Activated CD8-positive, alpha-beta memory T cell treated with anti-CD3 and anti-CD28 coated beads, Interleukin-2, amount 50 U/mL, for 4 hours (primary cell): ENCODE measurements at places on chromosomes 1 and 21.

DNA sequence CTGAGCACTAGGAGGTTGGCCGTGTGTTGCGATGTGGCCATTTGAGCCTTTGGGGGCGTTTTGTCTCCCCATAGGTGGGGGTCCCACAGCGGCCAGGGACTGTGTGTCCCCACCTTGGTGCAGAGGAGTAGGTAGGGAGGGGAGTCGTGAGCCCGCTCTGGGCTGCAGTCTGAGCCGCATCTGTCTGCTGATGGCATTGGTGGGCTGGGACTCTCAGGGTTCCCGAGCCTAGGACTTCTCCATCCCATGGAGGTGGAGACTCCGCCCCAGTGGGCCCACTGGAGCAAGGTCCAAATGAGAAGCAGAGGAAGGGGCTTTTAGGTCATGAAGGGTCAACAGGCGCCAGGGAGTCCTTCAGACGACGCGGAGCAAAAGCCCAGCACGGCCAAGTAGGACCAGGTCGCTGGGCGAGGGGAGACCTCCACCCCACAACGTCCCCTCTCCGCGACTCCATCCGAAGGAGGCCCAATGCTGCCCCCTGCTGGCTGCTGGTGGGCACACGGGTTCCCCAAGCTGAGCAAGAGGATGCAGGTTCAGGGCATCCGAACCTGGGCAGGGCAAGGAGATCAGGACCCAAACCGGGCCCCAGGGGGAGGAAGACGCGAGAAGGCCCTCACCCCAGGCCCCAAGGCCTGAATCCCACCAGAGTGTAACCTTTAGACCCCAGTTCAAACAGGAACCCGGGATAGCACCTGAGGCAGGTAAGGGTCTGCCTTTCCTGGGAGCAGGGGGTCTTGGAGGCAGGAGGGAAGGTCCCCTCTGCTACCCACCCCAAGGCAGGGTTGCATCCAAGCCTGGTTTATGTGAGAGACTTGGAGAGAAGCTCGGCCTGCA is 14.9 kb downstream of the TTC34 start:
- DNase-seq = peak; percentile 77

DNA sequence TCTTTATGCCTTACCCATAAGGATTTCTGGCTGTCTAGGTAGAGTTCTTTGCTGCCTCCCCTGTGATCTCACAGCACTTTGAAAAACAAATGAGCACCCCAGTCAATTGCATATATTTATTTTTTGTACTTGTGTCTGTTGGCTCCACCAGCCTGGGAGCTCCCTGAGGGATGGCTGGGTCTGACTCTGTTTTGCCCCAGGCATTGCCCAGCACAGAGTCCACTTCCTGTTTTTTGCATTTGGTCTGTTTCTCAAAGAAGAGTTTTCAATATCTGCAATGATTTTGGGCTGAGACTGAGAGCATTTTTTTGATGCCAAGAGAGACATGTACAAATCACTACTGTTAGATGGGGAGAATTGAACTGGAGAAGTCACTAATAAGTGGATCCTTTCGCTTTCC is 125.0 kb downstream of the FOXD2 start:
- DNase-seq = no peak

GRCh38 chr21:30337772-30338171 is 278 bp upstream of the KRTAP27-1 start:
- no peak for DNase-seq

DNA sequence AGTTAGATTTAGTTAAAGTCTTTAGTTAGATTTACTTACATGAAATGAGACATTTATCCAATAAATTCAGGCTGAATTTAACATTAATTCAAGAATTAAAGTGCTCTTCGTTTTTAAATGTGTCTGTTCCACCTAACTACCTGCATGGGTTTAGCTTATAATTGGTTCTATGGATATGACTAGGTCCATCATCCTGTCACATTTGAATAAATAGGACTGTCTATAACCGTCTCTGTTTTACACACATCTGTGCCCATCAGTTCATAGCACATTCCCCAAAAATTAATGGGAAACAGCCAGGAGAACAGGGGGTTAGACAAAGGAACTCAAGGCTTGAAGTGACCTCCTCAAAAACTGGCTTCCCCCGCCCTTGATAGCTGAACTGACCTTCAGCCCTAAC is 219.6 kb downstream of the MRPL39 start:
- no peak for DNase-seq

DNA sequence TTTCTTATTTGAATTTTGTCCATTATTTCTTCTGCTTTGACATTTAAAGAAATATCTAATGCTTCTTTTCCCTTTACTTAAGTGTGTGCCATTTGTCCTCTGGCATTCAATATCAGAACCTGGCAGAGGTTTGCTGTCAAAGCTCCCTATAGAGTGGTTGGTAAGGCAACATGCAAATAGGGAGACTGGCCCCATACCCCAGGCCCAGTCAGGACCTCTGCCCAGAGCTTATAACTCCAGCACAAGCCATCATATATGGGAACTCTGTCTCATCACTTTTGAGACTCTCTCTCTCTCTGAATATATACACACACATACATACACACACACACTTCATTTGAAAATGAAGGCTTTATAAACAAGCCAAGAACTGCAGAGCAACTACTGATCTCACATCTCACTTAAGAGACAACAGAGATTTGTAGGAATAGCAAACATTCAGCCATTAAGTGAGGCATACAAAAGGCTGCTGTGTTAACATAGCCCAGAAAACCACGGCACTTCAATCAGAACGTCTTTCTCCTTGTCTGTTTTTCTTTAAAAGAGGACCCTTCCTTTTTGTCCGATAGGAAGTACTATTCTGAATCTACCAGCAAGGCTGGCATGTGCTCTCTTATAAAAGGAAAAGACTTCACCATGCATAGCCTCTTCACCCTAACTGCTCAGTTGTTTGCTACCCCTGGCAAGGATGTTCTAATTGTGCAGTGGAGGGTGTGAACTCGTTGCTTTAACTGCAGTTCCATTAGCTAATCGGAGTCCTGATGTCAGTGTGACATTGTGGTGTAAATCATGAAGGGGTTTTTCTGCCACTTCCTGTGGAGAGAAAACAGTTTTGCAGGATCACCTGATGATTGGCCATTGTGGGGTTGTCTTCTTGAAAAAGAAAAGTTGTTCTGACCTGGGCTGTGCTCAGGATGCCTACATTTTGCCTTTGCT is 101.7 kb downstream of the NR5A2 start:
- DNase-seq = no peak

GRCh38 chr1:116586741-116587143 is 15.9 kb upstream of the CD58 start:
- no peak for DNase-seq

DNA sequence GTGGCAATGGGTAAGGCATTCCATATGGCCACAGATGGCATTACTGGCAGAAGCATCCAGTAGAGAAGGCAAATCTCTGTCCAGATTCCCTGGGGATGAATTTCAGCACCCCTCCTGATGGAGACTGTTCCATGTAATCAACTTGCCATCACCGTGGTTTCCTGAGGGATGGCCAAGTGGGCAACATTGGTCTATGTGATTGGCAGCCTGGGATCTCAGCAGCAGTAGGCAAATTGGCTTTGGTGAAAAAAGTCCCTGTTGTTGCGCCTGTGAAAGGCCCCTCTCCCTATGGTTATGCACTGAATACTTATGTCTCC is 19.3 kb downstream of the DMRTB1 start:
- DNase-seq = no peak

DNA sequence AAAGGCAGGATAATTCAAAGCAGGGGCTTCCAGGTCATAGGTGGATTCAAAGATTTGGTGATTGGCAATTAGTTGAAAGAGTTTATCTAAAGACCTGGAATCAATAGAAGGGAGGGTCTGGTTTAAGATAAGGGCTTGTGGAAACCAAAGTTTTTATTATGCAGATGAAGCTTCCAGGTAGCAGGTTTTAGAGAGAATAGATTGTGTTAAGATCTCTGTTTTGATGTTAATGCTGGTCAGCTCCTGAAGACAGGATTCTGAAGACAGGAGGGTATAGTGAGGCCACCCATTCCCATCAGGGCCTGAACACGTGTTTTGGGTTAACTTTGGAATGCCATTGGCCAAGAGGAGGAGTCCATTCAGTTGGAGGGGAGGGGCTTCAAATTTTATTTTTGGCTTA is 6.1 kb upstream of the PTBP2 start:
- DNase-seq = no peak

DNA sequence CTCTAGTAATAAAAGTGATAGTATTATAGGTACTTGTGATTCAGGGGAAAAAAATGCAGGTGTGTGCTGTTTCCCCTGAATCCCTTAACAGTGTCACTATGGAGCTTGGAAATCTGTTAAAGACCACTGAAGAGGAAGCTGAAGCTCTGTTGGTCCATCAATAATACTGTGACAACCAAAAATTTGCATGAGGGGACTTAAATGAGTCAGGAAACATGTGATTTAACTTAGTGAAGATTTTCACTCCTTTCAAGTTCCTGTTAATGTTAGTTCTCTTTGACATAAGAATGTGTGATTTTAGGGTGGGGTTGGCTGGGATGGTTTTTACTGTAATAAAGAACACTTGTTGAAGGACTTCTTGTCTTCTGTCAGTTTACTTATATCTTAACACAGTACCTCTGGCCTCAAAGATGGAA is 32.0 kb downstream of the VANGL2 start:
- no peak for DNase-seq

GRCh38 chr1:243850452-243851256 is 611 bp upstream of the AKT3 start:
- peak; percentile 87 for DNase-seq

- DNase-seq = peak; percentile 49
Measured at GRCh38 chr1:207861442-207862177, 49.3 kb downstream of the CD34 start.

DNA sequence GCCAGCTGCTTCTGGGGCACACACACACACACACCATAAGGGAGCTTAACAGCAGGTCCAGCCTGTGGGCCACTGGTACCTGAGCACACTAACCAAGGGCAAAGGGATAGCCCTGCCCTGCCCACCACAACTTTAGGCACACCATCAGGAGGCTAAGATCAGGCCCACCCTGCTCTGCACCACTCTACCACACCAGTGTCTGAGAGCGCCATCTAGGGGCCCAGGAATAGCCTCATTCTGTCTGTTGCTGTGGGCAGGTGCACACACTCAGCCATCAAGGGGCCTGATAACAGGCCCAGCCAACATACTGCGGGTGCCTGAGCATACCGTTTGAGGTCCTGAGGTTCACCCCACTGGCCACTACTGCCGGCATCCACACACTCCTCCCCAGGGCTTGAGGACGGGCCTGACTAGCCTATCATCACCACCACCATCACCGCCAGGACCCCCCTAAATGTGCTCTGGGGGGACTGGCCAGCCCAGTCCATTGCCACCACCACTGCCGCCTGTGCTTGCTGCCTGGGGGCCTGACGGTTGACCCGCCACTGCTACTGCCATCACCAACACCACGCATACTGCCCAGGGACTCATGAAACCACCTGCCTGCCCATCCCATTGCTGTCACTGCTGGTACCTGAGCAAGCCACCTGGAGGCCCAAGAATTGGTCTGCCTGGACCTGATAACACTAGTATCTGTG is 31.3 kb downstream of the NSL1 start:
- DNase-seq = peak; percentile 59

- no peak for DNase-seq
Measured at GRCh38 chr1:77238462-77238861, 19.2 kb upstream of the PIGK start.

DNA sequence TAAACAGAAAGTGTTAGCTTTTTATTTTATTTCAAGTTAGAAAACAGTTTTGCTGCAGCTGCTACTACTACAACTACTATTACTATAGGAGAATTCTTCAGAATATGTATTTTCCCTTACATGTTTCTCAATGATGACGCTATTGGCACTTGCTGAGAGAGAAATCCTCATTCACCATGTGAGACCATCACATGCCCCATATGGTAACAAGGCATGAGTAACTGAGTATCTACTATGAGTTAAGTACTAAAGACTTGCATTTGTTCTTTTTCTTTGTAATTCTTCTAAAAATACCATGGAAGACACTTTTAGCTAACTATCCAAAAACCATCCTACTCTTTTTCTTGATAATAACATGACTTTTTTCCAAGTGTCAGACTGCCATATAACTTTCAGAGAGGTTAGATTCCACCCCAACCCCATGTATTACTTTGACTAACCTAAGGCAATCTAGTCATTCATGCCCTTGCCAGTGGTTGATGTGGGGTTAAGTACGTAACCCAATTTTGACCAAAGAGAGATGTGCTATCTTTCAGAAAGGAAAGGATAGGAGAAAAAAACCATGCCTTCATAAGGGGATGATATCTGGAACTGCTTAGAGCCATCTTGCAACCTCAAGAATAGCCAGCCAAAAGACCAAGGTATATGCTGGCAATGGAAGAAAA is 42.9 kb downstream of the COP1 start:
- DNase-seq = no peak

DNA sequence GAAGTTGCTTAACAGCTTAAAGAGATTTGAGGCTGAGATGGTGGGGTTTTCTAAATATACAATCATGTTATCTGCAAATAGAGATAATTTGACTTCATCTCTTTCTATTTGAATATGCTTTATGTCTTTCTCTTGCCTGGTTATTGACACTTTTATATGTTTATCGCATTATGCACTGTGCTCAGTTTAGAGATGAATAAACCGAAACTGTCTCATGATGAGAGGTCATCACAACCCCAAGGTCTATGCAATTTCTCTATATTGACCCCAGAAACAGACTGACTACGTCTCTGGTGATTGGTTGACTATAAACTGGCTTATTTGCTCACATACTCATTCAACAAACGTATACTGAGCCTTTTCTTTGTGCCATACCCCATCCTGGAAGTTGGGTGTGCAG is 117.9 kb upstream of the NRIP1 start:
- DNase-seq = no peak

- no peak for DNase-seq
Measured at GRCh38 chr1:224116131-224116530, 2.2 kb downstream of the FBXO28 start.

DNA sequence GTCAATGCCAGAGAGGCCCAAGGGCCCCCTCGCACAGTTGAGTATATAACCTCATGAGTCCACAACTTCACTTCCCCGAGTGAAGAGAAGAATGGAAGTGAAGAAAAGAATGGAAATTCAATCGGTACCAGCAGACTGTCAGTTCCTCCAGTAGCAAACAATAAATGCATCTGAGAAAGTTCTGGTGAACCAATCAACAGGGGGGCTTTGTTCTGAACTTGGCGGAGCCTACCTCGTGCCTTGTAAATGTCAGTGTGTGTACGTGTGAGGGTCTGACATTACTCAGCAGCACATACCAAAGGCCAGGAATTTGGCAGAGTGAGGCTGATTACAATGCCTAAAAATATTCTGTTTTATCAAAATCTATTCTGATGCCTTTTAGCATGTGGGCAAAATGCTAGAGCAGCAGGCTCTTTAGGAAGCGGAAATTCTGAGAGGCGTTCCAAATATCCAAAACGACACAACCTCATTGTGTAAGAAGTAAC is 238.5 kb downstream of the LTN1 start:
- no peak for DNase-seq

DNA sequence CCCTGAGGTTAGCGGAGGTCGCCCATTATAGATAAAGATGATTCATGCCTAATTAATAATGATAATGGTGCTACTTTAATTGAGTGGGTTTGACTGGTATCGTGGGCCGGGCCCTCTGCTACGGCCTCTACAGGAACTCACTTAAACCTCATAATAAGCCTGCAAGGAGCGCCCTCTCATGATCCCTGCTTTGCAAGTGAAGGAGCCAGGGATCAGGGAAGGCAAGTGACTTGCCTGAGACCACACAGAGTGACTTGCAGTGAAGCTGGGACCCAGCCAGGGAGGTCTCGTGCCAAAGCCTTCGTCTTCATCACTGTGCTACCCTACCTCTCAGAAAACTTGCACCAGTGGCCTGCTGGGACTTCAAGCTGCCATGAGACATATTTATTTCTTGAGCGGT is 166.3 kb upstream of the KLHDC7A start:
- no peak for DNase-seq

GRCh38 chr1:192668409-192668983 is 32.5 kb downstream of the RGS13 start:
- DNase-seq = no peak
